Stimulated activated CD8-positive, alpha-beta memory T cell treated with anti-CD3 and anti-CD28 coated beads, Interleukin-7, amount 100 ng/mL, for 48 hours (primary cell): ENCODE measurements at places on chromosomes 1 and 21.

DNA sequence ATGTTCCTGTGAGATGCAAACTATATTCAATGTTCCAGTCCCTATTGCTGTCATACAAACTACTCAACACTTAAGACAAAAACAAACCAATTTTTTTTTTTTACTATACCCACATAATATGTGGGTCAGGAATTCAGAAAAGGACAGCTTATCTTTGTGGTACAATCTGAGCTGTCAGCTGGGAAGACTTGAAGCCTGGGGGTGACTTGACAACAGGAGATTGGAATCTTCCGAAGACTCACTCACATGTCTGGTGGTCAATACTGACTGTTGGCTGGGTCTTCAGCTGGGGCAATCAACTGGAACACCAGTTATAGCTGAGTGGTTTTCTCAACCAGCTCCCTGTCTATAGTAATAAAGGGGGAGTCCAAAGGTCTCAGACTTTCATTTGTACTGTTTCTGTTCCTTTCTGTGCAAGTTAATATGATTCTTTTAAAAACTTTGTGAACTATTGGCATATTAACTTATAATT lies 81.7 kb upstream of the ATP1B1 start:
- no peak for DNase-seq

GRCh38 chr1:37628026-37628556 lies 6.6 kb downstream of the RSPO1 start:
- no peak for DNase-seq

- DNase-seq: no peak
These were observed 24.8 kb upstream of the MYOCOS start for GRCh38 chr1:171597203-171597602.

DNA sequence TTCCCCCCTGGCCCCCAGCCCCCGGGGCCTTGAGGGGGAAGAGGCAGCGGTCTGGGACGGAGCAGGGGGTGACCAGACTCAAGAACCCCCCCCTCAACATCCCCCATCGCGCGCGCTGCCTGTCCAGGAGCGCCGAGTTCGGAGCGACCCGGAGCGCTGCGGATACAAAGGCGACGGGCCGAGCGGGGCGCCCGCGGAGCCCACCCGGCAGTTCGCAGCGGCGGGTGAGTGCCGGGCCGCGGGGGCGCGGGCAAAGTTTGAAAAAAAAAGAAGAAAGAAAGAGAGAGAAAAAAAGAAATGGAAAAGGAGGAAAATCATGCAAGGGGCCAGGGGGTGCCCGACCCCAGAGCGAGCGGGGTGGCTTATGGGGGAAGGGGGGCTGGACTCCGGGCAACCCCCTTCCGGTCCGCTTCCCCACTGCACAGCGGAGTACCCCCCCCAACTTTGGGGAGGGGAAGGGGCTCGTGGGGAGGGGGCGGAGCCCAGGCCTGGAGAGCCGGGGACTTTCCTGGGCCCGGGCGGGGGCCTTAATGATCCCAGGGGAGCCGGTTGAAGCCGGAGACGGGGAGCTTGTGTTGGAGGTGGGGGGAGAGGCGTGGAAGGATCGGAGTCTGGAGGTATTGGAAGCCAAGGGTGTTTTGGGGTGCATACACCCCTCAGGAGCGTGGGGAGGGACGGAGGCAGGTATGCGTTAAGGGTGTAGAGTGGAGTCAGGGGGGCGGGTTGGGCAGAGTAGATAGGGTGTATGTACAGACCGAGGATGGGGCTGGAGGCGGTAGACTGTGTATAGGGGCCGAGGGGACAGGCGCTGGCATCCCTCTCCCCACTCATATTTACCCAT lies 502 bp downstream of the VANGL2 start:
- no peak for DNase-seq

- DNase-seq: no peak
These were observed 529.4 kb upstream of the CXADR start for GRCh38 chr21:16983420-16983819.

DNA sequence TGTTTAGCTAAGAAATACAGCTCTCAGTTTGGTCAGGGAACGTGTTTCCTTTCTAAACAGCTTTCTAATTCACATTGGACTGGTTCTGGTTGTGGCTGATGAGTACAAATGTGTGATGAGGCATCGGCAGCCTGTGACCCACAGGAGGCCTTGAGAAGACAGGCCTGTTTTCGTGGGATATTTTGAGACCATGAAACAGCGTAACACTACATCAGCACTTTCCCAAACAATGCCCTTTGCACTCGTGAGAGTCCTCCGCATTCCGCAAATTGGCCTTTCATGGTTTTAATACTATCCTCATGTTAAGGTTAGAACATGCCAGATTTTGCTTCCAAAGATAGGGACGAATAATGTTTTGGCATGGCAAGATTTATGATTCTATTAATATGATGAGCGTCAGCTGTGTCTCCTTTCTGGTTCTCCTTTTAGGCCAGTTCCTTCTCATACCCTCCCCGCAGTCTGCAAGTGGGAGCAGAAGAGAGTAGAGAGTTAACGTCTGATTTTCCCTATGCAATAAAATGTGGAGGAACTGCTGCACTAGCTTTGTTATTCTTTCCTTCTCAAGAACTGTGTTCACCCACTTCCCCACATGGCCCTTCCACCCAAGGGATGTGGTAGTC lies 84.3 kb upstream of the L1TD1 start:
- DNase-seq: no peak

DNA sequence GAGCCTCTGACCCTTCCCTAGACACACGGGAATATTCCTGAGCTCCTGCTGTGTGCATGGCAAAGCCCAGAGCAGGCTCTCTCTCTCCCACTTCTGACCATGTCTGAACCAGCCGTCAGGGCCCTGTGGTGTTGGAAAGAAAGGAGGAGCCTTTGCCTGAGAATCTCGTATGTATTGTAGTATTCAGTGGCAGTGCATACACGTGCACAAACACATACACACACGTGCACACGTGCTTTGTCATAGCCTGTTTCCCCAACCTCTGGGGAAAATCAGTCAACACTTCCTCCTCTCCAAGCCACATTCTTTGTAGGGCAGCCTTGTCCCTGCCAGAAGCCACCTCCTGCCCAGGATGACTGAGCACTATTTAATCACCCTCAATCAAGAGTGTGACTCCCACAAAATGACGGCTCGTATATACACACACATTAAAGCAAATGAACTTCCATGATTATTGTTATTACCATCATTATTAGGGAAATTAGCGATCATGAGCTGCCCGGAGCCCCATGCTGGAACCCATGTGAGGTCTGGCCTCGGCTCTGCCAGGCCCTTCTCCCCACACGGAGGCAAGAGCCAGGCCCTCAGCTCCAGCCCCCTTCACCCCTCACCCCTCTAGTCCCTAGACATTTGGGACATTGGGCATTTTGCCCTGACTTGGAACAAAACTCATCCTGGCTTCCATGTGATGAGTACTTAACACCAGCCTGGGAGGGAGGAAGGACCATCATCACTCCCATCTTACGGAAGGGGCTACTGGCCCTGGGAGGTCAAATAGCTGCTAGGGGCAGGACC lies 331.9 kb downstream of the NPHP4 start:
- DNase-seq: no peak

GRCh38 chr1:224106568-224107281 lies 7.2 kb upstream of the FBXO28 start:
- peak; percentile 4 for DNase-seq

GRCh38 chr1:197638316-197638715 lies 137.0 kb downstream of the DENND1B start:
- DNase-seq: no peak

DNA sequence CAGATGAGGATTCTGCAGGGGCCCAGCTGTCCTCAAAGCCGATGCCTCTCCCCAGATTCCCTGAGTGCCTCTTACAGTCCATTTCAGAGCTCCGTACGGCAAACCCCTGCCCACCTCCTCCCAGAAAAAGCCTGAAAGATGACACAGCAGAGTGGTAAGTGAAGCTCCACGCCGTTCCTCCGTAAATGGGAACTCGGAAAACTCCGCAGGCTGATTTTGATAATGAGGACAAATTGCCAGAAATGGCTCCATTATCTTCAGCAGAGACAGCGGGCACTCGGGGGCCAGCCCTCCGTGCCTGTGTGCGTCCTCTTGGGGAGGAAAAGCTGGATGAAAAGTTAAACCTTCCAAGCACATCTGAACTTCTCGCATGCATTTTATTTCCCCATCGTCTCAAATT lies 81.1 kb downstream of the NPHP4 start:
- DNase-seq: no peak

DNA sequence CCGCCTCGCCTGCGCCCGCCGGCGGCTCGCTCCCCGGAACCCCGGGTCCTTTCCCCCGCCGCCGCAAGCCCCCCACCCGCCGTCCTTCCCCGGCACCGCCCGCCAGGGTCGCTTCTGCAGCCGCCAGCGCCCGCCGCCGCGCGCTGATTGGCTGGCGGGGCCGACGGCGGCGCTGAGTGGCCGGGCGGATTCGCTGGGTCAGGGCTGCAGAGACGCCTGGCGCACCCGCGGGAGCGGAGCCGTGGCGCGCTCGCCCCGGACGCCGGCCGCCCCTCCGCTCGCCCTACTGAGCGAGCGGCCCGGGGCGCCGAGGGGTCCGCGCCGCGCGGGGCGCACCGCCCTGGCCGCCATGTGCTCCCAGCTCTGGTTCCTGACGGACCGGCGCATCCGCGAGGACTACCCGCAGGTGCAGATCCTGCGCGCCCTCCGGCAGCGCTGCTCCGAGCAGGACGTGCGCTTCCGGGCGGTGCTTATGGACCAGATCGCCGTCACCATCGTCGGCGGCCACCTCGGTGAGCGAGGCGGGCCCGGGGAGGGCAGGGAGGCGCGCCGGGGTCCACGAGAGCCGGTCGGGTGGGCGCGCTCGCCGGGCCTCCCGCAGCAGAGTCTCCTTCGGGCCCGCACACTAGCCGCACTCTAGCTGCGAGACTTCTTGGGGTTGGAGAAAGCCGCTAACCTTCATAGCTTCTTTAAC lies at the start of gene RIMKLA:
Gene RIMKLA, plus strand, starts transcription at position 207 of the 694 bp plus-strand sequence. Its CDS starts 143 bp downstream, at position 350.
- DNase-seq: peak; percentile 32

GRCh38 chr1:247557926-247558674 lies 9.2 kb downstream of the GCSAML start:
- DNase-seq: no peak
